ENCODE measurements at places on chromosomes 7 and 10.

DNA sequence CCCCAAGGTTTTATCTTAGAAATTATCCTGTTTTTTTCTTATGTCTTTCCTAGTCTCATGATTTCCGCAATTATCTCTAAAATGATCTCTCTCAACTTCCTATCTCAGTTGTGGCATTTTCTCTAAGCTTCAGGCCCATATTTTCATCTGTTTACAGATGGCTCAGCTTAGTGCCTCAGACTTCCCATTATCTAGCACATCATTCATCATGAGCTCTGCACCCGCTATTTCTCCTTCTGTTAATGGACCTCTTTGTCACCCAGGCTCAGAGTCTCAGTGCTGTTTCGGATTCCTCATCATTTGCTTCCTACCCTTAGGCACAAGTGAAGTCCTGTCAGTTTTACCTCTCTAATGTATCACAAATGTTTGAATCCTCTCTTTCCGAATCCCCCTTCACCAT lies 84.1 kb downstream of the BMPR1A start:
- H3K4me1 ChIP-seq, result peaks cover 3% of the 10 kb centered on the region
- DNase-seq, result peak; percentile 42
- H3K27ac ChIP-seq, result no peak overlapping the region
- H3K27me3 ChIP-seq, result no peaks in the 10 kb centered on the region
- H3K36me3 ChIP-seq, result peaks cover 54% of the 10 kb centered on the region
- H3K4me3 ChIP-seq, result no peak overlapping the region

DNA sequence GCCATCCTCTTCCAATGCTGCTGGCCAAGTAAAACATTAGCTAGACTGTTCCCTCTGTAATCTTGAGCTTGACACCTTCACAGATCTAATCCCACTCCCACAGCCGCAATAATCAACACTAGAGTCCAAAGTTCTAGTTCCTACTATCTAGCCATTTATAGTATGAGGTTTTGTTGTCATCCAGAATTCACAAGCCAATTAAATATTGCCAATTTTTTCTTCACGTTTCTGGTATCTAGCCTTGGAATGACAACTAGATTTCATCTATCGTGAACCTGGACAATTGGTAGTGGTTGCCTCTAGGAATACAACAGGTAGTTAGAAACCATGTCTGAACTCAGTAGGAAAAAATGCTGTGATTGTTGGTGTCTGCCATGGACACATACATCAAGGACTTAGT lies 10.4 kb downstream of the WASL start:
- H3K4me3 ChIP-seq, result no peak overlapping the region
- H3K27me3 ChIP-seq, result no peaks in the 10 kb centered on the region
- H3K36me3 ChIP-seq, result no peaks in the 10 kb centered on the region
- H3K27ac ChIP-seq, result no peak overlapping the region

DNA sequence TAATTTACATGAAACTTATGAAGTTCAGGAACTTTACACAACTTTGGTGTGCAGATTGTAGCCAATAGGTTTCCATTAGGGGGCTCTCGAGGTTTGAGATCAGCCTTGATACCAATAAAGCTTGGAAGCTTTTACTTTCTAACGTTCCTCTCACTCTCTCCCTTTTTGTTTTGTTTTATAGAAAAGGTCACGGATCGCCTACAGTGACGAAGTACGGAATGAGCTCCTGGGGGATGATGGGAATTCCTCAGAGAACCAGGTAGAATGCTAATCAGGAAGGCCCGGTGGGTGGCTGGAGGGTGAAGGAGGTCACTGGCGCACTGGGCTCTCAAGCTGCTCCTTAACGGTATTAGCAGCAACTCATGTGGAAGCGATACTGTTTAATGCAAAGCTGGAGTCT lies 79.9 kb downstream of the VTI1A start:
- no peak overlapping the region for H3K27ac ChIP-seq
- no peak for DNase-seq
- no peak overlapping the region for H3K4me3 ChIP-seq
- H3K36me3 ChIP-seq, result no peaks in the 10 kb centered on the region
- H3K27me3 ChIP-seq, result no peaks in the 10 kb centered on the region

DNA sequence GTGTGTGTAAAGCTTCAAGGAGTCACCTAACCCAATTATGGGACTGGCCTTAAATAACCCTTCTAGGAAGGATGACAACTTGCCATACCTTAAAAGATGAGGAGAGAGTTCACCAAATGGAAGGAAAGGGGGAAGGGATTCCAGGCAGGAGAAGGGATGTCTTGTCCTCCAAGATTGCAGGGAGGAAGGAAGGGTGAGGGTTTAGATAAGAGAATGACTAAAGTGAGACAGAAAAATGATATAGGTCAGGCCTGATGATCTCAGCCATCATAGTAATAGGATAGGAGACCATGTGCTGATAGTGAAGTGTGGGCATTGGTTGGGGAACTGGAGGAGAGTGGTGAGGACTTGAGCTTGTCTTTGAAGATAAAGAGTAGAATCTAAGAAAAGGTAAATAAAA lies 7.7 kb upstream of the TMEM26 start:
- no peak for DNase-seq
- no peak overlapping the region for H3K4me3 ChIP-seq
- H3K4me1 ChIP-seq, result peaks cover 2% of the 10 kb centered on the region
- H3K36me3 ChIP-seq, result no peaks in the 10 kb centered on the region
- H3K27ac ChIP-seq, result no peak overlapping the region

GRCh38 chr10:13913897-13914296 lies 327.1 kb downstream of the PRPF18 start:
- H3K4me3 ChIP-seq, result no peak overlapping the region
- peaks cover 9% of the 10 kb centered on the region for H3K4me1 ChIP-seq
- no peaks in the 10 kb centered on the region for H3K36me3 ChIP-seq
- no peak for DNase-seq

- H3K27me3 ChIP-seq, result peaks cover 61% of the 10 kb centered on the region
- H3K4me1 ChIP-seq, result peaks cover 3% of the 10 kb centered on the region
- no peak for DNase-seq
- H3K36me3 ChIP-seq, result no peaks in the 10 kb centered on the region
These were observed 43.5 kb downstream of the FAM241B start for GRCh38 chr10:69673521-69673920.

- no peak overlapping the region for H3K4me3 ChIP-seq
- H3K4me1 ChIP-seq, result no peaks in the 10 kb centered on the region
- no peak overlapping the region for H3K27ac ChIP-seq
- no peaks in the 10 kb centered on the region for H3K36me3 ChIP-seq
These were observed 284.7 kb upstream of the SHH start for GRCh38 chr7:156096771-156097538.

- no peaks in the 10 kb centered on the region for H3K4me1 ChIP-seq
- no peak overlapping the region for H3K27ac ChIP-seq
- H3K36me3 ChIP-seq, result no peaks in the 10 kb centered on the region
- peak; percentile 63 for DNase-seq
- H3K27me3 ChIP-seq, result no peaks in the 10 kb centered on the region
These were observed 43.0 kb upstream of the RPA3 start for GRCh38 chr7:7761340-7761973.

DNA sequence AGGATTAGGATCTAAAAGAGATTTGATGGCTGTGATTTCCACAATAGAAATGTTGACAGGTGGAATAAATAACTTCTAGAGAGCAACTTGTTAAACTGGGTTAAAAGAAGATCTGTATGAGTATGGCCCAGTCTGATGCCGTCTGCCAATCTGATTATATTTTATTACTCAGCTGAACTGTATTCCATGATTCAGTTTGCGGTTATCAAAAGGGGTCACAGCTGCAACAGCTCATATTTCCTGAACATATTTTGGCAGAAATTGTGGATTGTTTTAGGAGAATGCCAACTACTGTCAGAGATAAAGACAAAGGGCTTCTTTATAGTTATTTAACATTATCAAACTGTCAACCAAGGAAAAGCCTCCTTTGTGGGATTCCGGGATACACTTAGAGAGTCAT lies 244.8 kb upstream of the MINDY3 start:
- no peaks in the 10 kb centered on the region for H3K36me3 ChIP-seq
- DNase-seq, result no peak
- no peak overlapping the region for H3K27ac ChIP-seq
- H3K4me1 ChIP-seq, result no peaks in the 10 kb centered on the region

- no peak overlapping the region for H3K4me3 ChIP-seq
- H3K27me3 ChIP-seq, result peaks cover under 1% of the 10 kb centered on the region
- peak; percentile 31 for DNase-seq
- H3K4me1 ChIP-seq, result no peaks in the 10 kb centered on the region
These were observed 430.8 kb downstream of the PLXNA4 start for GRCh38 chr7:132145466-132145865.

- peaks cover 26% of the 10 kb centered on the region for H3K27me3 ChIP-seq
- no peak overlapping the region for H3K27ac ChIP-seq
- no peaks in the 10 kb centered on the region for H3K36me3 ChIP-seq
- no peak for DNase-seq
- H3K4me3 ChIP-seq, result no peak overlapping the region
These were observed 12.7 kb downstream of the ADCY1 start for GRCh38 chr7:45586542-45587520.

GRCh38 chr10:48907730-48908129 lies 31.9 kb downstream of the LRRC18 start:
- no peaks in the 10 kb centered on the region for H3K4me1 ChIP-seq
- peaks cover 9% of the 10 kb centered on the region for H3K27me3 ChIP-seq
- no peak overlapping the region for H3K27ac ChIP-seq

- H3K36me3 ChIP-seq, result peaks cover 6% of the 10 kb centered on the region
- H3K27me3 ChIP-seq, result no peaks in the 10 kb centered on the region
- H3K4me3 ChIP-seq, result no peak overlapping the region
- peaks cover 18% of the 10 kb centered on the region for H3K4me1 ChIP-seq
- H3K27ac ChIP-seq, result no peak overlapping the region
These were observed 297.2 kb downstream of the RPS24 start for GRCh38 chr10:78330884-78331283.

- no peaks in the 10 kb centered on the region for H3K27me3 ChIP-seq
- H3K4me1 ChIP-seq, result no peaks in the 10 kb centered on the region
- H3K36me3 ChIP-seq, result no peaks in the 10 kb centered on the region
- DNase-seq, result no peak
- no peak overlapping the region for H3K4me3 ChIP-seq
These were observed 861.1 kb downstream of the TYW1 start for GRCh38 chr7:67857698-67858097.

DNA sequence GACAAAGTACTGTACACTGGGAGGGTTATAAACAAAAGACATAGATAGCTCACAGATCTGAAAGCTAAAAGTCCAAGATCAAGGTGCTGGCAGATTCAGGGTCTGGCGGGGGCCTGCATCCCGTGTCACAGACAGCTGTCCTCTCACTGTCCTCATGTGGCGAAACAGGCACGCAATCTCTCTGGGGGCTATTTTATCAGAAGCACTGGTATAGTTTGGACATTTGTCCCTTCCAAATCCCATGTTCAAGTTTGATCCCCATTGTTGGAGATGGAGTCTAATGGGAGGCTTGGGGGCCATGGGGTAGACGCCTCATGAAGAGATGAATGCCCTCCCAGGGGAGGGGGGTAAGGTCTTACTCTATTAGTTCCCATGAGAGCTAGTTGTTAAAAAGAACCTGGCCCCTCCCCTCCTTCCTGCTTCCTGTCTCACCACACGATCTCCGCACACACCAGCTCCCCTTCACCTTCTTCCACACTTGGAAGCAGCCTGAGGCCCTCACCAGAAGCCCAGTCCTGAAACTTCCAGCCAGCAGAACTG lies 72.5 kb upstream of the UCN3 start:
- DNase-seq, result no peak
- peaks cover 6% of the 10 kb centered on the region for H3K4me1 ChIP-seq
- H3K4me3 ChIP-seq, result no peak overlapping the region

GRCh38 chr10:27660711-27661110 lies 84.9 kb downstream of the MKX start:
- no peaks in the 10 kb centered on the region for H3K27me3 ChIP-seq
- H3K4me1 ChIP-seq, result peaks cover 5% of the 10 kb centered on the region
- no peak overlapping the region for H3K4me3 ChIP-seq
- DNase-seq, result no peak

DNA sequence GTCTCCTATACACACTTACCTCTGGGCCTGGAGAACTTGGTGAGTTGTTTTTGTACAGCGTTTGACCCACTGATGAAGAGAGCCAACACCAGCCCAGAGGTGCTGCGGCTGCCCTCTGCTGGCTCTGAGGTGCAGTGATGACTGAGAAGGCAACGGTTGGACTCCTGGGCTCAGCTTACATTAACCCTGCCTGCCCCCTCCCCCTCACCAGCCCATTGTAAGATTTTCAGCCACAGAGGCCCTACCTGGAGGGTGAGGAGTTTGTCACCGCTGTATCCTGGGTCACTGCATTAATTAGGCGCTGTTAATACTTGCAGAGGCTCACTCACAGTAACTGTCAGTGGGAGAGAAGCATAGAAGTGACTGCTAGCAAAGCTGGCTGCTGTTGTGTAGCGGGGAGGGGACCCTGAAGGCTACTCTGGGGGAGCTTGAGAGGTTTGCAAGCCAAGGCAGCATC lies 19.0 kb upstream of the ANKRD2 start:
- H3K27me3 ChIP-seq, result no peaks in the 10 kb centered on the region
- no peak overlapping the region for H3K27ac ChIP-seq
- peak; percentile 77 for DNase-seq
- no peak overlapping the region for H3K4me3 ChIP-seq
- peaks cover 24% of the 10 kb centered on the region for H3K4me1 ChIP-seq

GRCh38 chr10:124693396-124693795 lies 50.8 kb downstream of the FAM53B start:
- H3K4me1 ChIP-seq, result peaks cover 18% of the 10 kb centered on the region
- no peaks in the 10 kb centered on the region for H3K27me3 ChIP-seq
- H3K4me3 ChIP-seq, result no peak overlapping the region
- H3K36me3 ChIP-seq, result peaks cover 35% of the 10 kb centered on the region

- H3K4me1 ChIP-seq, result peaks cover 6% of the 10 kb centered on the region
- no peak overlapping the region for H3K27ac ChIP-seq
- no peak overlapping the region for H3K4me3 ChIP-seq
- H3K27me3 ChIP-seq, result no peaks in the 10 kb centered on the region
These were observed 696.9 kb upstream of the NRP1 start for GRCh38 chr10:34031400-34031799.

GRCh38 chr7:98870121-98870651 lies 372 bp upstream of the TMEM130 start:
- peak; percentile 47 for DNase-seq
- peaks cover 41% of the 10 kb centered on the region for H3K27me3 ChIP-seq
- H3K4me3 ChIP-seq, result peak overlapping the region; percentile 49
- H3K4me1 ChIP-seq, result peaks cover 29% of the 10 kb centered on the region
- no peak overlapping the region for H3K27ac ChIP-seq

DNA sequence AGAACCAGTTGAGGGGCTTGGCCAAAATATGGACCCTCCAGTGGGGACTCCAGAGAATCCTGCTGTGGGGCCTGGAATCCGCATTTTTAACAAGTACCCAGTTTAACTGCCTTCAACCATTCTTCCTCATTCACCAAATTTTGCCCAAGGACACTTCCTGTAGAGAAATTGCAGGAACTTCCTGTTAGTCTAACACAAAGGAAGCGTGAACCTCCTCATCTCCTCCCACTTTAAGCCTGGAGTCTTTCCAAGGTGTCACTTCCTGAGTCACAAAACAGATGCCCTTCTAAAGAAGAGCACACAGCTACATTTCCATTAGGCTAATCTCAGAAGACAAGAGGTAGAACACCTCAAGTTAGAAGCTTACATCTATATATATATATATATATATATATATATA lies 188.4 kb downstream of the PPP1R17 start:
- H3K36me3 ChIP-seq, result peaks cover 33% of the 10 kb centered on the region
- H3K4me1 ChIP-seq, result no peaks in the 10 kb centered on the region
- H3K4me3 ChIP-seq, result no peak overlapping the region
- H3K27ac ChIP-seq, result no peak overlapping the region
- H3K27me3 ChIP-seq, result no peaks in the 10 kb centered on the region
